BE2C (cell line): ENCODE measurements at places on chromosomes 3 and 15.

- DNase-seq, result no peak
Observed at GRCh38 chr3:73559749-73560148, 65.0 kb downstream of the PDZRN3 start.

DNA sequence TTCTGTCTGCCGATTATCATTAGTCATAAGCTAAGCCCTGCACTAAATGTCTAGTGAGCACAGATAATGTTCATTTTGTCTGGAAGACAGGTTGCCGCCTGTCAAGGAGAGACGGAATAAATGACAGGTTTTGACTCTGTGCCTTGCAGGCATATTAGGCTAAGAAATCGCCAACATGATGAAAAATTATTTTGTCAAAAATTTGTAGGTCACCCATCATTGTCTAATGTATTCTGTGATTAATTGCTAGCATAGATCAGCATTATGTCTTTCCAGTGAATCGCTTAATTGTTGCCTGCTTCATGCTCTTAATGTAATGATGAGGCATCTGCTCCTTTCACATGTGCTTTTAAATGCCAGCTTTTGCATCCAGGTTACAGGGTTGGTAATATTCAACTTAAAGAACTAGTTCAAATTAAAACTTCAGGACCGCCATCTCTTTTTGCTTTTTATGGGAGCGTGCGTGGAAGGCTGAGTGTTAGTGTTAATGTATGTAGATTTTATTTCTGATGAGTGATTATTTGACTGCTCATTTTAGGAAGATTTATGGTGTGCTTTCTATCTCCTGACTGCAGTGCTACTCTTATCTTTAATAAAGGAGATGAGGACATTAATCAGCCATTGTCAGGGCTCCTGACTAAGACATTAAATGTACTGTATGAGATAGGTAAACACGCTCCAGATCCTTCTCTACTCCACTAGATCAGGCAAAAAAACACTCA, 120.8 kb upstream of the MEIS2 start:
- DNase-seq, result peak; percentile 69

- DNase-seq, result no peak
Observed at GRCh38 chr15:55823699-55824340, 80.9 kb upstream of the PRTG start.

DNA sequence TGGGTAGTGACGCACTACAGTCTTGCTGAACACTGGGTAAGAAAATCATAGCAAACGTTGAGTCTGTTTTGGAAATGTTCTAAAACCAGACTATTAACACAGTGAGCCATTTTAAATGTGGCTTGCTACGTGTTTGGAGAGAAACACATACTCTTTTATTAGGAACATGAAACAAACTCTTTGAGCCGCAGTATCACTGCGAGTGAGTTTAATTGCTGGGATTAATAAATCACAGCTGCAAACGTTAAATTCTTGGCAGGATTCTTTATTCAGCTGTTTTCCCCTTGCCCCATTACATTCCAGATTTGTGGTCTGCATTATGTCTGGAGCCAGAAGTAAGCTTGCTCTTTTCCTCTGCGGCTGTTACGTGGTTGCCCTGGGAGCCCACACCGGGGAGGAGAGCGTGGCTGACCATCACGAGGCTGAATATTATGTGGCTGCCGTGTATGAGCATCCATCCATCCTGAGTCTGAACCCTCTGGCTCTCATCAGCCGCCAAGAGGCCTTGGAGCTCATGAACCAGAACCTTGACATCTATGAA, 33.6 kb downstream of the BTD start:
- DNase-seq, result no peak

GRCh38 chr3:130894986-130895280, 1.0 kb downstream of the ATP2C1 start:
- DNase-seq, result no peak

DNA sequence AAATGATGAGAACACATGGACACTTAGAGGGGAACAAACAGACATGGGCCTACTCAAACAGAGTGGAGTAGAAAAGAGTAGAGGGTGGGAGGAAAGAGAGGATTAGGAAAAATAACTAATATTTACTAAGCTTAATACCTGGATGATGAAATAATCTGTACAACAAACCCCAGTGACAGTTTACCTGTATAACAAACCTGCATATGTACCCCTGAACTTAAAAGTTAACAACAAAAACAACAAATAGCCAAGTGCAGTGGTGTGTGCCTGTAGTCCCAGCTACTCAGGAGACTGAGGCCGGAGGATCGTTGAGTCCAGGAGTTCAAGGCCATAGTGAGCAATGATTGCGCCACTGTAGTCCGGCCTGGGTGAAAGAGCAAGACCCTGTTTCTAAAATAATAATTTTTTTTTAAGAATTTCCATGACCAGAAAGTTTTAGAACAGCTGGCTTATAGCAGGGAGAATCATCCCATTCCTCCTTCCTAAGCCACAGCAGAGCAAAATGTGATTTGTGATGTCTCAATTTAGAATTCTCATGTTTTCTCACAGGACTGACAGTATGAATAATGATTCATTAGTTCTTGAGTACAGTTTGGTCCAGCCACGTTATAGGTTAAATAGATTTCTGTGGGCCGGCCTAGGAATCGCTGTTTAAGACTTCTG, 150.0 kb downstream of the ZNF609 start:
- no peak for DNase-seq

DNA sequence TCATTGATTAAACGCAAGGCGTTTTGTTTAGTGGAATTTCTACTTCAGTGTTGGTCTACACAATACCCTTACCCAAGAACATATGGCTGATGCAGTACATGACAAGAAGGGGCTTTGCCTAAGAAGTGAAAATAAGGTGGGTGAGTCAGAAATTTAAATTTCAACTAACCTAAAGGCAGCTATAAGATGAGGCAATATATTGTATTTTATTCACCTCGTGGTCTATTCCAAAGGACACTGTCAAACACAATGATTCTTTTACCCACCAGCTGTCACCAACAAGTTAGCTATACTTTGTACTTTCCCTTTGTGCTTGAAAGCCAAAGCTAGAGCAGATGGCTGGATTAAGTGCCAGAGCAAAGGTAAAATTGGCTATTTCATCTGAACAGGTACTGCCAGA, 10.9 kb upstream of the SETMAR start:
- no peak for DNase-seq

- no peak for DNase-seq
Observed at GRCh38 chr15:85554852-85555521, 174.6 kb downstream of the AKAP13 start.

GRCh38 chr3:877001-877400, 215.8 kb upstream of the CNTN6 start:
- no peak for DNase-seq

DNA sequence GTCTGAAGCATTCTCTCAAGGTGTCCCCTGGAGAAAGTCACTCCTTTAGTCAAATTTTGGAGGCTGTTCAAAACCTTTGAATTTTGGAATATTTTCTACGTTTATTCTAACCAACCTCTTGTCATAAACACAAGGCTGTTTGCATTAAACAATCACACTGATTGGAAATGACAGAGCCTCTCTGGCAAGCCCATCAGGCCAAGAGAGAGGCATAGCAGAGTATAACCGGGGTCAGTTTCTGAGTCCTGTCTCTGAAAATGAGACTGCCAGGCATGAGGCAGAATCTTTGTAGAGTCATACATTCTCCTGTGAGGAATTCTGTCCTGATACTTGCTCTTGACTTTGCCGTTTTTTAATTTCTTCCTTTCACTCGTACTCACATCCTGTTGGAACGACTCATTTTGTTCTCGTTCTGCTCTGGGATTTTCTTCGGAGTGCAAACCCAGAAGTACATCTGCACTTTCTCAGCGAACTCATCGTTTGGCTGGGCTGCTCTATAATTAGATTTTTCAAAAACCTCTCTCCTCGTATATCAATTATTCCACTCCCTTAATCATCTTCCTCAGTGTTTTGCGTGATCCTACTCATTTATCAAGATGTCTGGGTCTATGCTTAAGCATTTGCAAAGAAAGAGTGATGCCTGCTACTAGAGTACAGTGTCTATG, 114.2 kb downstream of the AGBL1 start:
- no peak for DNase-seq

DNA sequence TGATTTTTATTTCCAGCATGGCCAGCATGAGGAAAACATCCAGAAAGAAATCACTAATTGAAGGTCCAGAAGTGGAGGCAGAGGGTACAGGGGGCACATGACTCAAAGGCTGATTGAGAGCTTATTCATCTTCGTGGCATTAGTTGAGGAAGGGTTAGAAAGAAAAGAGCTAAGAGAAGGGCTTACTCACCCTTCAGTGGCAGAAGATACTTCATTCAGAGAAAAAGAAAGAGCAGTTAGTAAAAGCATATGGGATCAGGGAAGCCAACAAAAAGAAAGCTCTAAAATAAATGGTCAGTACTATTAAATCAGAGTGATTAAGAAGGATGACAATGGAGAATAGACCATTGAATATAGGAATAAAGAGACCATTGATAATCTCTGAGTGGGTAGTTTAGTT, 25.2 kb downstream of the GAP43 start:
- DNase-seq, result no peak

- no peak for DNase-seq
Observed at GRCh38 chr15:75673426-75674235, 25.9 kb downstream of the SNX33 start.

- no peak for DNase-seq
Observed at GRCh38 chr3:135851201-135852081, 114.1 kb upstream of the PPP2R3A start.

DNA sequence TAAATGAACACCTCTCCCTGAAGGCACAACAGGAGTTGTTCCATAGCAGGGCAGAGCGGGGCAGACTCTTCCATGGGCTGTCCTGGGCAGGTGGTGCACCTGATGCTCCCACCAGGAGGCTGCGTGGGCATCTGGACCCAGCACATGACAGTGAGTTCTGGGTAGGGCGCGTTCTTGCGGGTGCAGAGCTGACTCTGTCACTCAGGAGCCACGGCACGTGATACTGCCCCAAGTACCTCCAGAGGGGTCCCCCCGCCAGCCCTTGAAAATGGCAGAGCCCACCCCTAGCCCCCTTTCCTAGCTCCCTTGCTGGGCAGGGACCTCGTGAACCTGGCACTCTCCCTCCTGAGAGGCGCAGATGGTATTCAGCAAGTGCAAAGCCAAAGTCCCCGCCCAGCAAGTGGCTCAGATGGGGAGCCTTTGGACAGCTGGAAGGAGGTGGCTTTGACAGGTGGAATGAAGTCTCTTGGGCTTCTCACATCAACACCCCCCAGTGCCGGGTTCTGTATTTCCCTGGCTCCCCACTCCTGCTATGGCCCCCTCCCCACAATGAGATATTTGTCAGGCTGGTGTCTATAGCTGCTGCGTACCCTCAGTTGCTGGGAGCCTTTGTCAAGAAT, 172.1 kb downstream of the TBC1D2B start:
- peak; percentile 4 for DNase-seq

- no peak for DNase-seq
Observed at GRCh38 chr3:183254487-183255347, 1.7 kb downstream of the B3GNT5 start.

DNA sequence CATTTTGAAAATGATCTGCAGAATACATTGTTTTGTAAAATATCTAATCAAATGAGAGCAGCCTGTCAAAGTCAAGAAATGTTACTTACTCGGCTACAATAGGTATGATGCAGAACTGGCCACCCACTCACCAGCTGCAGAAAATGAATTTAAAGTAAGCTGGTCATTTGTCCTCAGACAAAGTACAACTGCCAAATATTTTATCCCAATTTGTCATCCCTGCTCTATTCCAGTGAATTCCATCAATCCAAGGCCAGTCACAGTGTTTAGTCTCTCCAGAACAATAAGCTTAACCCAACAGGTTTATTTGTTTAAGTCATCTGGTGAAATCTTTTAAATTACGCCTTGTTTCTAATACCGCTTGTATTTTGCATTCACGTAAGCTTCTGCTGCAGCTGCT, 46.6 kb upstream of the TCF12 start:
- no peak for DNase-seq

DNA sequence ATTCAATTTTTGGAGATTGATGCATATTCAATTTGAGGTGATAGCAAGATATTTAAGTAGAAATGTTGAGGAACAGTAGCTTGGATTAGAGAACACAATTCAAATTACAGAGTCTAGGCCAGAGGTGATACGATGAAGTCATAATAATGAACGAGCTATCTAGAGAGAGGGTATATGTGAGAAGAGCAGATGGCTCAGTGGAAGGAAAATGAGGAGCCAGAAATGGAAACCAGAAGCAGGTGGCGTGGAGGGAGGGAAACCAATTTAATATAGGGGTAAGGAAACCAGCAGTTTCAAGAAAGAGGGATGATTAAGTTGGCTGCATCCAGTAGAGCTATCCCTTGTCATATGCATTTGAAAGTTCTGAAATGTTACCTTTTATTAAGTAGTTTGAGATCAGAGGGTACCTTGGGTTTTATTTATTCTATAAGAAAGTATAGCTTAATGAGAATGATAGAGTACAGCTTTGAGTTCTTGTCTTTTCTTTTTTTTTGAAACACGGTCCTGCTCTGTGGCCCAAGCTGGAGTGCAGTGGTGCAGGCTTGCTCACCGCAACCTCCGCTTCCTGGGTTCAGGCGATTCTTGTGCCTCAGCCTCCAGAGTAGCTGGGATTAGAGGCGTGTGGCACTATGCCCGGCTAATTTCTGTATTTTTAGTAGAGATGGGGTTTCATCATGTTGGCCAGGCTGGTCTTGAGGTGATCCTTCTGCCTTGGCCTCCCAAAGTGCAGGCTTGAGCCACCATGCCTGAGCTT, 22.1 kb downstream of the NCK1 start:
- DNase-seq, result no peak

GRCh38 chr15:57098896-57099295, 180.5 kb downstream of the TCF12 start:
- no peak for DNase-seq

GRCh38 chr3:70728311-70728710, 415.9 kb upstream of the MDFIC2 start:
- no peak for DNase-seq

- no peak for DNase-seq
Observed at GRCh38 chr15:101307897-101308603, 13.0 kb upstream of the SNRPA1 start.

DNA sequence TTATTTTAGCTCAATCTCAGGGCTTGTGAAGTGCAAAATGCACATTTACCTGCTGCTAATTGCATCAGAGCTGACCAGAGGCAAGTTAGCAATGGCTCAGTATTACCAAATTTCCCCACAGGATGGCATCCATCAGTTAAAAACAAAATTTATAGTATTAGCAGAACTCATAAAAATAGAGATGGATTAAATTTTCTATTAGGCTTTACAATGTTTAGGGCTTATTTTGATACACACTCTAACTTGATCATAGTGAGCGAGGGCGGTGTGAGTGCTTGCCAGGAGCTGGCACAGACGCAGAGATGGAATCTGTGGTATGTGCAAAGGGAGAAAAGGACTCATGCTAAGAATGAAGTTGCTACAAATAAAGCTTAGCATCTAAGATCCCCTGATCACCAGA, 241.0 kb downstream of the NSUN3 start:
- DNase-seq, result no peak

DNA sequence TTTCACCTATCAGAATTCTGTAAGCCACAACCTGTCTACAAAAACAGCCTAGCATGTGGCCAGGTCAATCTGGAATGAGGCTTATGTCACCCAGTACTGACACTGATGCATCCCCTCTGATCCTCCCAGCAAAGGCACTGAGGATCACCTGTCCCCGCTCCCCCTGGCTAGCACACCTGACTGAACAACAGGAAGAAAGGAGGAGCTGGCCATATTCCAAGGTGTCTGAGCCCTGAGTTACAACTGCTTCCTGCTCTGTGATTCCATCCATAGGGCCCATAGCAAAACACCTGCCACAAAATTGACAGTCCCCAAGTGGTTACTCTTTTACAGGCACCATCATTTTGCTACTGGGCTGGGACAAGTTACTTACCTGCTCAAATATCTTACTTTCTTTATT, 555.5 kb upstream of the CFAP20DC start:
- DNase-seq, result no peak
